Mesangial cell (primary cell): ENCODE measurements at places on chromosomes 16 and 17. TPM values are rescaled to one million over a fixed set of nuclear protein-coding genes. Genes with fewer than 3 reads are reported as not detected.

LRRC46 gene
- total RNA-seq = 0.16 TPM in 1 of 2 replicates, not detected in the other

C17orf50 gene
- not detected in 2 replicates for total RNA-seq

TNFRSF17 gene
- total RNA-seq = not detected in 2 replicates

IRX6 gene
- total RNA-seq = 1.1 TPM in 1 of 2 replicates, not detected in the other

ARRB2 gene
- 9.0 and 10.3 TPM in 2 replicates for total RNA-seq

ASGR1 gene
- 0.63 and 1.6 TPM in 2 replicates for total RNA-seq

KRT40 gene
- total RNA-seq = not detected in 2 replicates

PIMREG gene
- total RNA-seq = 7.2 and 105 TPM in 2 replicates

ACSM2B gene
- total RNA-seq = under 0.01 TPM in 1 of 2 replicates, not detected in the other

ENPP7 gene
- not detected in 2 replicates for total RNA-seq

RAB11FIP4 gene
- total RNA-seq = 2.6 and 10.5 TPM in 2 replicates

TAT gene
- total RNA-seq = not detected in 2 replicates

TMEM235 gene
- not detected in 2 replicates for total RNA-seq

KRT33A gene
- total RNA-seq = not detected in 2 replicates

KRT24 gene
- not detected in 2 replicates for total RNA-seq

GSE1 gene
- 11.2 and 28.9 TPM in 2 replicates for total RNA-seq

EPOP gene
- 0.38 and 2.4 TPM in 2 replicates for total RNA-seq

ULK2 gene
- 11.9 and 28.1 TPM in 2 replicates for total RNA-seq

CHST4 gene
- not detected in 2 replicates for total RNA-seq

P2RX1 gene
- total RNA-seq = under 0.01 TPM in 1 of 2 replicates, not detected in the other

BAHCC1 gene
- 6.8 and 18.3 TPM in 2 replicates for total RNA-seq

EVI2A gene
- total RNA-seq = not detected in 2 replicates

OR1F1 gene
- not detected in 2 replicates for total RNA-seq

NR1D1 gene
- total RNA-seq = 2.1 and 4.6 TPM in 2 replicates

CBFA2T3 gene
- total RNA-seq = not detected in 2 replicates

SEPTIN1 gene
- total RNA-seq = 0.63 TPM in 1 of 2 replicates, not detected in the other

ITGAD gene
- total RNA-seq = not detected in 2 replicates

IGSF6 gene
- not detected in 2 replicates for total RNA-seq

RNF222 gene
- total RNA-seq = not detected in 2 replicates

MARVELD3 gene
- total RNA-seq = 0.63 TPM in 1 of 2 replicates, not detected in the other
